ENCODE measurements at places on chromosomes 7 and 10. TPM values are rescaled to one million over a fixed set of nuclear protein-coding genes. Genes with fewer than 3 reads are reported as not detected.
A peak's percentile ranks its signal among the peaks of the same experiment; 100 is the strongest.

Gene HKDC1
- not detected for total RNA-seq

Gene THSD7A
- 0.88 TPM for total RNA-seq

Gene HTR7
- 20.2 TPM for total RNA-seq

Gene TDRD1
- total RNA-seq, result not detected

Gene HTRA1
- 11.1 TPM for total RNA-seq

Gene CHCHD3
- 110 TPM for total RNA-seq

Gene PRPS1L1
- total RNA-seq, result not detected

Gene ELMO1
- total RNA-seq, result 7.8 TPM

Gene DNAJB6
- total RNA-seq, result 215 TPM

- no peaks in the 10 kb centered on the region for H3K36me3 ChIP-seq
- DNase-seq, result no peak
- no peaks in the 10 kb centered on the region for H3K4me1 ChIP-seq
Measured at GRCh38 chr7:126696256-126697038, 556.3 kb downstream of the GRM8 start.

GRCh38 chr7:77830649-77831355, 32.2 kb downstream of the PHTF2 start:
- no peak overlapping the region for H3K4me3 ChIP-seq
- H3K27me3 ChIP-seq, result no peaks in the 10 kb centered on the region
- H3K36me3 ChIP-seq, result no peaks in the 10 kb centered on the region
- no peak overlapping the region for H3K27ac ChIP-seq

- DNase-seq, result no peak
- no peak overlapping the region for H3K27ac ChIP-seq
- no peaks in the 10 kb centered on the region for H3K36me3 ChIP-seq
- H3K4me1 ChIP-seq, result no peaks in the 10 kb centered on the region
Measured at GRCh38 chr10:3552281-3552680, 232.7 kb downstream of the KLF6 start.

GRCh38 chr7:115802415-115802814, 228.1 kb downstream of the TFEC start:
- H3K4me1 ChIP-seq, result peaks cover 5% of the 10 kb centered on the region
- H3K4me3 ChIP-seq, result no peak overlapping the region
- H3K27ac ChIP-seq, result no peak overlapping the region

DNA sequence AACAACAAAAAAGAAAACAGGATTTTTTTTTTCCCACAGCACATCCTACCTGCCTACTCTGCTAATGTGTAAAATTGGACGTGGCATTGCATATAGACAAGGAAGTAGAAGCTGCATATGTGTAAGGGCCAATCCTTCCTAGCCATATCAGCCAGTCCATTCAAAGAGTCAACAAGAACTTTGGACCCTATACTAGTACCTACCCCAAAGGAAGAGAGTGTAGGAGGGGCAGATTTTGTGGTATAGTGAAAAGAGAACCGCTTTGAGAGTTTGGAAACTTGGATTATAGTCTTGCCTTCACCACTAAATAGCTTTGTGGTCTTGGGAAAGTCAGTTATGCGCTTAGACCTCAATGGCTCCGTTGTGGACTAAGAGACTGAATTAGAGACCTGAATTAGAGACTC, 12.1 kb upstream of the MCU start:
- H3K27ac ChIP-seq, result no peak overlapping the region
- H3K36me3 ChIP-seq, result no peaks in the 10 kb centered on the region
- no peaks in the 10 kb centered on the region for H3K4me1 ChIP-seq
- H3K4me3 ChIP-seq, result no peak overlapping the region
- no peaks in the 10 kb centered on the region for H3K27me3 ChIP-seq

GRCh38 chr10:97307441-97307840, 11.6 kb upstream of the FRAT1 start:
- H3K4me3 ChIP-seq, result no peak overlapping the region
- no peak for DNase-seq
- no peaks in the 10 kb centered on the region for H3K36me3 ChIP-seq
- H3K27me3 ChIP-seq, result no peaks in the 10 kb centered on the region
- no peak overlapping the region for H3K27ac ChIP-seq

DNA sequence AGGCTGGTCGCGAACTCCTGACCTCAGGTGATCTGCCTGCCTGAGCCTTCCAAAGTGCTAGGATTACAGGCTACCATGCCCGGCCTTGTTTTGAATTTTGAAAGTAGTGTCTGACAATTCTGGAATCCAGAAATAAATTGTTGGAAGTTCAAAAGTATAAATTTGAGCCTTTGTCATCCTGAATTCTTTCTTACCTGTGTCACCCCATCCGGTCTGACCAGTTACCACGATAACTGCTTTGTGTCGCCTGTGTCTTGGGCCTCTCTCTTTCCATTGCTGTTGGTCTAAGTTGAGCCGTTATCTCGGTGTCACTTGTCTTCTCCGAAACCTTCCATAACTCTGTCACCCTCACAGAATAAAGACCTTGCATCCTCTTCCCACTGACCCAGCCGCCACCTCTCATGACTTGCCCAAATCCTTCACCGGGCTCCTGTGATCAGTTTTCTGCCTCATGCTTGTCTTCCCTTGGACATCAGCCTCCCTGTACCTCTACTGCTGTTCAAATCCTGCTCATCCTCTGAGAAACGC, 18.6 kb downstream of the CUL1 start:
- no peaks in the 10 kb centered on the region for H3K27me3 ChIP-seq
- peaks cover 16% of the 10 kb centered on the region for H3K36me3 ChIP-seq
- H3K27ac ChIP-seq, result no peak overlapping the region
- no peak for DNase-seq
- H3K4me3 ChIP-seq, result no peak overlapping the region

DNA sequence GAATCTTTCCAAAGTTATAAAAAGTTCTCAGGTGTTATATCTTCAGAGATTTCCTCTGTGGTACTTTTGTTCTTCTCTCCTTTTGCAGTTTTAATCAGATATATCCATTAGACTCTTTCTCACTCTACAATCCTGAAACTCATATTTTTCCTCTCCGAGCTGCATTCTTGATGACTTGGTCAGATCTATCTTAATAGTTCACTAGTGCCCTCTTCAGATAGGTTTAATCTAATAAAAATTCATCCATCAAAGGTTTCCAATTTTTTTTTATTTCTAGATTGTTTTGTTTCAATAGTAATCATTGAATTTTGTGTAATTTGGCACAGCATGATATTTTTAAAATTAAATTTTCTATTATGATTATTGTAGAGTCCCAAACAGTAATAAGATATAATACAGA, 21.8 kb upstream of the DGKB start:
- H3K4me3 ChIP-seq, result no peak overlapping the region
- DNase-seq, result no peak
- no peaks in the 10 kb centered on the region for H3K27me3 ChIP-seq
- no peaks in the 10 kb centered on the region for H3K36me3 ChIP-seq
- H3K4me1 ChIP-seq, result no peaks in the 10 kb centered on the region

DNA sequence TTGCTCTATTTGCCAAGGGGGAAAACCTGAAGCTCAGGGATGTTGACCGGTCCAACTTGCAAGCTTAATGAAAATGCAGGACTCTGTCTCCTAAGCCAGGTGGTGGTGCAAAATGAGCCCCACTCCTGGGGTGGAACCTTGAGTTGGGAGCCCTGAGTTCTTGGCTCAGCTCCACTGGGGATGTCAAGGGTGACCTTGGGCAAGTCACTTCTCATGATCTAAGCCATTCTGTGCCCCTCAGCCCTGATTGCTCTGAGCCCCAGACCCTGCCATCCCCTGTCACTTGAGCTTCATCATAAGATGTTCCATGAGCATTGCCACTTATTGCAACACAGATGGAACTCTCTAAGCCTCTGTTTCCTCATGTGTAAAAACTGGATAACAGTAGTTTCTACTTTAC, 33.9 kb downstream of the MYL10 start:
- H3K36me3 ChIP-seq, result no peaks in the 10 kb centered on the region
- no peaks in the 10 kb centered on the region for H3K27me3 ChIP-seq
- DNase-seq, result peak; percentile 7
- H3K27ac ChIP-seq, result no peak overlapping the region
- H3K4me3 ChIP-seq, result no peak overlapping the region
- no peaks in the 10 kb centered on the region for H3K4me1 ChIP-seq

DNA sequence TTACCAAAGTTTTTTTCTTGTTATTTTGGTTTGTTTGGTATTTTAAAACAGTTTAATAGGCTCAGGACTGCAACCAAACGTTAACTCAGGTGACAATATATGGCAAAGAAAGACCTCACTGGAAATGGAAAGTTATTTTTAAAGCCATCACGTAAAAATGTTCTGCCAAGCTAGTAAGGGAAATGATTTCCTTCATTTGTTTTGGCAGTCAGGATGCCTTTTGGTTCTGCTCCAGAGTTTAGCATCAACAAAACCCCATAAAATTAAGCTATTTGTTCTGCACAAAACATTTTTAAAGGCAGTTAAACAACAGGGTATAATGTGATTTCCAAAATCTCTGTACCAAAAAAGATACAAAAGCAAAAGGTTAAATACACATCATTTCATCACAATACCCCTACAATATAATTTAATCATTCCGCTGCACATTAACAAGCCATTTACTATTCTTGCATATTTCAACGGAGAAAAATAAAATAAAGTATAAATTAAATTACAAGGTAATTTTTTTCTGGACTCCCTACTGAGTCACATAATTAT, 172.4 kb downstream of the SEMA3E start:
- no peak for DNase-seq
- H3K27ac ChIP-seq, result no peak overlapping the region
- H3K27me3 ChIP-seq, result no peaks in the 10 kb centered on the region
- no peaks in the 10 kb centered on the region for H3K36me3 ChIP-seq

- no peak overlapping the region for H3K27ac ChIP-seq
- H3K4me1 ChIP-seq, result no peaks in the 10 kb centered on the region
- DNase-seq, result no peak
- H3K27me3 ChIP-seq, result no peaks in the 10 kb centered on the region
- H3K36me3 ChIP-seq, result no peaks in the 10 kb centered on the region
Measured at GRCh38 chr10:9796564-9796963, 1221.1 kb upstream of the CELF2 start.

DNA sequence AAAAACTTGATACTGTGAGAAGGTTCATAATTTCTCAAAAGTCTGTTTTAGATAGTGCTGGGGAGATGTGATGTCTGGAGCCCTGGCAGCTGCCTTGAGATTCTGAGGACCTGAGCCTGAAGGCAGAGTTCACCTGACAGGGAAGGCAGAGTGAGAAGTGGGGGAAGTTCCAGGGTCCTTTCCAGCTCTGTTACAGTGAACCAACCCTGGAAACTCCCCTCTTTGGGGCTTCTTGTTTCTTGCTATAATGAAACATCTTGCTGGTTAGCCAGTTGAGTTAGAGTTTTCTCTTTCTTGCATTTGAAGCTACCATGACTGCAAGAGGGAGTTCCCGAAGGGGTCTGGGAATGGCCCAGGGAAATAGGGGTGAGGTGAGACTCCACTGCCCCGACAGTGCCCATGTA, 158.9 kb upstream of the TNRC18 start:
- no peaks in the 10 kb centered on the region for H3K4me1 ChIP-seq
- no peaks in the 10 kb centered on the region for H3K36me3 ChIP-seq
- no peak for DNase-seq

DNA sequence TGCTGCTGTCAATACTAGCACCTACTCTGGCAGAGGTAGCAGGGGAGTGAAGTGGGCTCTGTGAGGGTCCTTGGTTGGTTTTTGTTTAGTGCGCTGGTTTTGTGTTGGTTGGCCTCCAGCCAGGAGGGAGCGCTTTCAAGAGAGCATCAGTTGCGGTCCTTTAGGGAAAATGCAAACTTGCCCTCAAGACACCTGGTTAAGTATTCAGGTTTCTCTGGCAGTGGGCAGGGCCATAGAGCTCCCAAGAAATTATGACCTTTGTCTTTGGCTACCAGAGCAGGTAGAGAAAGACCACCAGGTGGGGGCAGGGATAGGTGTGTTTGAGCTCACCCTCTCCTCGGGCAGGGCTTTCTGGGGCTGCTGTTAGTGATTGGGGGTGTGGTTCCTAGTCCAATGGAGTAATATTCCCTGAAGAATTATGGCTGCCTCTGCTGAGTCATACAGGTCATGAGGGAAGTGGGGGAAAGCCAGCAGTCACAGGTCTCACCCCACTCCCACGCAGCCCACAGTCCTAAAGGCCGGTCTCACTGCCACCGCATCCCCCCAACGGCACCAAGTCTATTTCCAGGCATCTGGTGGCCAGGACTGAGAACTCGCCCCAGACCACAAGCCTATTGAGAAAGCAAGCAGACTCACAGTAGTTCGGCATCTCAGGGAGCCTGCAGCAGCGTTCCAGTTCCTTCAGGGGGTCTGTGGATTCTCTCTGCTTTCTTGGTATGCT, 280.5 kb downstream of the SFMBT2 start:
- DNase-seq, result no peak
- H3K27me3 ChIP-seq, result no peaks in the 10 kb centered on the region
- no peak overlapping the region for H3K4me3 ChIP-seq
- no peak overlapping the region for H3K27ac ChIP-seq

DNA sequence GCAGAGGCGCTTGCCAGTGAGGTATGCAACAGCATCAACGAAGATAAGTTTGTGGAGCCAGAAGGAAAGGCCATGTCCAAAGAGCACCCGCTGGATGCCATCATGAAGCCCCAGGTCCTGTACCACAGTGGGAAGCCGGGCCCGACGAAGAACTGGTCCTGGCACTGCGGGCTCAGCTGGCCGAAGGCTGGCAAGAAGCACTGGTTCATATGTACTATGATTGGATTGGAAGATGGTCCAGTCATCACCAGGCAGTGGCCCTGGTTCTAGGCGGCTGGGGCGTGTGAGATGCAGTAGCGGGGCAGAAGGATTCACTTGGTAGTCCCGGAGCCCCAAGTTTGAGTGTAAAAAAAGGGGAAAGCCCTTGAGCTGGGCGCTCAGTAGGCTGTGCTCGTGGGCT, 3.9 kb downstream of the NDST2 start:
- no peaks in the 10 kb centered on the region for H3K4me1 ChIP-seq
- no peak overlapping the region for H3K27ac ChIP-seq
- DNase-seq, result no peak
- H3K36me3 ChIP-seq, result peaks cover 50% of the 10 kb centered on the region

GRCh38 chr7:4549681-4550080, 132.4 kb upstream of the FOXK1 start:
- H3K36me3 ChIP-seq, result no peaks in the 10 kb centered on the region
- no peak overlapping the region for H3K27ac ChIP-seq
- DNase-seq, result no peak
- H3K27me3 ChIP-seq, result no peaks in the 10 kb centered on the region

DNA sequence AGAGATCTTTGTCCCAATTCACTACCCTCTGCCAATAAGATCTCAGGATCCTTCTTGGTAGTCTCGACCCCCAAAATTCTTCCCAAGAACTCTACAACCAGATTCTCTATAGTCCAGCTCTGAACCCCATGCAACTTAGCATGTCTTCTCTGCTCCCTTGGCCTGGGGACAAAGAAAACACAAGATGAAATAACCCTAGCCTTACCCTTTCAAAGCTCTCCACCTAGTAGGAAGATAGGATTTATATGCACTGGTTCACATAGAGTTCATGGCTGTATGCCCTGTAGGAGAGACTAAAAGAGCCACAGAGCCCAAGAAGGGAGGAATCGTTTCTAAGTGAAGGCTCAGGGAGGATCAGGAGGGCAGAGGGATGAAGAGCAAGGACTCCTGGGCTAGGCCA, 96.1 kb downstream of the PPP1R3C start:
- H3K36me3 ChIP-seq, result peaks cover 4% of the 10 kb centered on the region
- no peak overlapping the region for H3K4me3 ChIP-seq
- no peak overlapping the region for H3K27ac ChIP-seq
- H3K4me1 ChIP-seq, result no peaks in the 10 kb centered on the region
- no peak for DNase-seq
- H3K27me3 ChIP-seq, result no peaks in the 10 kb centered on the region

Measured in H9 (cell line).